ENCODE measurements at places on chromosomes 3 and 15.

GRCh38 chr3:12810013-12810780 is 13.7 kb downstream of the CAND2 start:
- DNase-seq, result peak; percentile 99

DNA sequence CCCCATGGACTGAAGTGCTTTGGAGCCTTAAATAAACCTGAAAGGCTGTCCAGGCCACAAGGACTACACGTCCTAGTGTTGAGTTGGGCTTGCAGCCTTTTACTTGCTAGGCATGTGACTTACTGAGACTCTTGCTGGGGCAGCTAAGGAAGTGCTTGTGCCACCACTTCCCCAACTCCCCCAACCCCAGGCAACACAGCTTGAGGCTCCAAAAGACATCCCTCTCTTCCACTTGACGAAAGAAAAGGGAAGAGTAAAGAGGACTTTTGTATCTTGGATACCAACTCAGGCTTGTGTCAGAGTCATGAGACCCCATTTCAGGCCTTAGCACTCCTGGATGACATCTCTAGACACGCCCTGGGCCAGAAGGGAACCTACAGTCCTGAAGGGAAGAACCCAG is 109.8 kb downstream of the XRN1 start:
- no peak for DNase-seq

GRCh38 chr3:104960579-104960978 is 406.1 kb upstream of the ALCAM start:
- DNase-seq, result no peak

- no peak for DNase-seq
Measured at GRCh38 chr15:40942337-40942854, 10.9 kb upstream of the CHAC1 start.

DNA sequence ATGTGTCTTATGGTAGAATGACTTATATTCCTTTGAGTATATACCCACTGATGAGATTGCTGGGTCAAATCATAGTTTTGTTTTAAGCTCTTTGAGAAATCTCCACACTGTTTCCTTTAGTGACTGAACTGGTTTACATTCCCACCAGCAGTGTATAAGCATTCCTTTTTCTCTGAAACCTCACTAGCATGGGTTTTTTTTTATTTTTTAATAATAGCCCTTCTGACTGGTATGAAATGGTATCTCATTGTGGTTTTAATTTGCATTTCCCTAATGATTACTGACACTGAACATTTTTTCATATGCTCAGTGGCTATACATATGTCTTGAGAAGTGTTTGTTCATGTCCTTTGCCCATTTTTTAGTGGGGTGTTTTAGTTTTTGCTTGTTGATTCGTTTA is 494.3 kb downstream of the SQOR start:
- no peak for DNase-seq

DNA sequence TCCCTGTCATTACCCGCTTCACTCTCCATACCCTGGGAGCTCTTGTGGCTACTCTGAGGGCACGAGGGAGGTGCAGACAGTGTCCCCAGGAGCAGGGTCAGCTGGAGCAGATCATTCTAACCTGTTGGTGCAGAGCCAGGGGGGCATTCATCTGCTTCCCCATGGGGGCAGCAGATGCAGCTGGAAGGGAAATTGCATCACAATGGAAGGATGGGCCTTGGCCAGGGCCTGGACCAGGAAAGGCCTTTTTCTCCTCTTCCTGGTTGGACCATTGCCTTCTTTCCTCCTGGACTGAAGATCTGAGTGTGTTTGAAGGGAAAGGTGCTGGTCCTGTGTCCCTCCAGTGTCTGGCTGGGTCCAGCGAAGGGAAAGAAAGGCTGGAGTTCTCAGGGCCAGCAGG is 55.7 kb downstream of the EPHB1 start:
- DNase-seq, result no peak

DNA sequence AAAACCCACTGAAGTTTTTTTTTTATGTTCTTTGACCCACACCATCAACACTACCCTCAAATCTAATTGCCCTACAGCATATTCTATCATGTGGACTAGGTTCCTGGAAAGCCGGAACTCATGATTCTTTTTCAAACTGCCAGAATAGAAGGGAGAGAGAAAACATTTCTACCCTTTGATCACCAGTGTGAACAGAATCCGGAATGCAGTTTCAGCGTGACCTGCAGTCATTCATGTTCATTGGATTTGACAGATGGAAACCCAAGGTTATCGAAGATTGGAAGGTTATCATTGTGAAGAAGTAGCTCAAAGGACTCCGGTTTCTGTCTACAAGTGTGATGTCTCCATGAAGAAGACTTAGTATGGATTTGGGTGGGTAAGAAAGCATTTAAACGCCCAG is 39.4 kb upstream of the RASA2 start:
- DNase-seq, result no peak

DNA sequence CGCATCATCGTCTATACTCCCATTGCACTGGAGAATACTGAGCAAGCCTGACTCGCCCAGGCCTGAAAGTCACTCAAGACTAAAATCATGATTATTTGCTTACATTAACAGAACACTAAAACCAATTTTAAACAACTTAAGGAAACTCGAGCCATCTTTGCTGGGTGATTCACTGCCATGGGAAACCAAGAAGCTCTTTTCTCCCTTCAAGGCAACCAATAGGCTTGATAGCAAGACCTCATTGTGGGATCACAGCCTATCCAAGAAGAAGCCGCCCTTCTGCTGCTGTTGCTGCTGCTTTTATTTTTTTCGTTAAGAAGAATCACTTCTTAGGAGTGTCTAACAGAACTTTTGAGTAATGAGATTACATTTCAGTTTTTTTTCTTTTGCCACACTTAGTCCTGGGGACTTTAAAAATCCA is 479.4 kb downstream of the FOXP1 start:
- no peak for DNase-seq

GRCh38 chr15:45458746-45459403 is 63.7 kb downstream of the SLC30A4 start:
- peak; percentile 68 for DNase-seq

GRCh38 chr15:77722759-77723460 is 90.2 kb upstream of the LINGO1 start:
- no peak for DNase-seq

DNA sequence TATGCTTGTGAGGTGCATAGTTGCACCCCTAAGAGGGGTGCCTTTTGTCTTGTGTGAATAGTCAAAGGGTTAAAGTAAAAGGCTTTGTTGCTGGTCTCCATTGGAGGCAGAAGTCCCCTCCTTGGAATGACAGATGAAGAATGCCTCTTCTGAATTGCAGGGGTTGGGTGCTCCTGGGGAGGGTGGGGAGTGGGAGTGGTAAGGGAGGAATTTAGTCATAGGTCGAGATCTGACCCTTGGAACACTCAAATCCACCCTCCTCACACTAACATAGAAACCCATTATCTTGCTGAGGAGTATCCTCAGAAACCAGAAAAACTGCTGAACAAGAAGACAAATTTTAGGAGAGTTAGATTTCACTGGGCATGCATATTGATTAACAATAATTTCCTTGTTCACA is 4.7 kb downstream of the CTXND1 start:
- no peak for DNase-seq

GRCh38 chr15:19956124-19956796 is 585.3 kb downstream of the GOLGA6L6 start:
- DNase-seq, result no peak

GRCh38 chr3:66452303-66453011 is 48.4 kb downstream of the LRIG1 start:
- DNase-seq, result no peak

- DNase-seq, result no peak
Measured at GRCh38 chr3:63670544-63670943, 18.1 kb downstream of the SNTN start.

- no peak for DNase-seq
Measured at GRCh38 chr3:151093905-151094304, 8.4 kb downstream of the MED12L start.

DNA sequence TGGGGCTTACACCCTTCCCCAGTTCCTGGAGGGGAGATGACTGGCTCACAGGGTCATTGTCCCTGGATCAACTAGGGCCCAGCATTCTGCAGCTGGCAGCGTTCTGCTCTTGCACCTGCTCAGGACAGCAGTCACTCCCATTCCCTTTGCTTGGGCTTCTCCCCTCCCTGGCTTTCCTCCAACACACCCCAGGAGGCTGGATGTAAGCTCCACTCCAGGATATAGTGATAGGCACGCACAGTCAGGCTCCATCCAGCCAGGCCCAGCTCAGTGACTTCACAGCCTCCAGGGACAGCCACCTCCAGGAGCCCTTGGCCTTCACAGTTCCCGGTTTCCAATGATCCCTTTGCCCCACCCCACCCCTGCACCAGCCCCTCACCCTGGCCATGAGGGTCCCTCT is 1.9 kb downstream of the SPTBN5 start:
- DNase-seq, result no peak

GRCh38 chr15:40841741-40842140 is 2.1 kb upstream of the SPINT1 start:
- no peak for DNase-seq

DNA sequence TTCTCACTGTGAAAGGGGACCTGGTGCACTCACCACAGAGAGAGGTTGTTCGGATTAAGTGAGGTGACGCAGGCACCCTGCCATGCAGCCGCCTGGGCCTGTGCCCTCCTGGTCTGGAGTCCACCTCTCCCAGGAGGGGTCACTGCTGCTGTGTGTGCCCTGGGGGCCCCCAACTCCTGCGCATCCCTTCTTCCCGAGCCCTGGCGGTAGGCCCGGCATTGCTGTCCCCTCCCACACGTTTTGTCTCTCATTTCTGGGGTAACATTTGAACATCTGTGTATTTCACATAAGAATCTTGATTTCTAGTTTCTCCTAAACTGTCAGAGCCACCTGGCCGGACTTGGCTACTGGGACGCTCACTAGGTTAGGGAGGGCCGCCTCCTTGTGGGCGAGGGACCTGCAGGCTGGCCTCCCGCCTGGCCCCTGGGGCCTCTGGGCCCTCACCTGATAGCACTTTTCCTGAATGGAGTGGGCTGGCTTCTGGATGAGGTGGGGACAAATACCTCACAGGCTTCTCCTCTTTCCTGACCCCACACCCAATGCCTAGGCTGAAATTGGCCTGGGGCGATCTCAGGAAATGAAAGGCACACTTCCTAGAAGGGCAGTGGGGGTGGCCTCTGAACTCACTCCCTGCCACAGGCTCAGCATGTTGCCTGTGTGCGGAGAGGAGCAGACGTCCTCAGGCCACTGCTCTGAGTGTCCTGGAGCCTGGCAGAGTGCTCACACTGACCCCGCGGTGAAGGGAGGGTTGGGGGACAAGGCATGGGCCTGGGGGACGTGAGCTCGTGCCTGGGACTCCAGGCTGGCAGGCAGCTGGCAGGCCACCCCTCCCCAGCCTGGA is 104.2 kb upstream of the PRR23E start:
- no peak for DNase-seq

- no peak for DNase-seq
Measured at GRCh38 chr3:126932188-126932931, 50.6 kb upstream of the PLXNA1 start.

- peak; percentile 71 for DNase-seq
Measured at GRCh38 chr3:150545419-150546225, 674 bp downstream of the SERP1 start.

DNA sequence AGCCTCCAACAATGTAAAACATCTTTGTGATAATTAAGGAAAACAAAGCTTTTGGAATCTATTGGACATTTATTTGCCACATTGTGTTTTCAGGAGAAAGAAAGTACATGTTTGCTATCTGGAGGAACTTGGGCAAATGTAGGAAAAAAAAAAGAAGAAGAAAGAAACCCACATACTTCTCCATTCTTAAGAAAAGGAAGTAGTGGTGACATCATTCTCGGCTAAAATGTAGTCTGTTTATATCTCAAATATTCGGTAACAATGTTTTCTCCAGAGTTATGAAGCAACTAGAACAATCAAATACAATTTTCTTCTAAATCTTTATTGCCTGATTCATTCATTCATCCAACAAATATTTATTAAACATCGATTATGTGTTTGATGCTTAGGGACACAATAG is 2.3 kb upstream of the TGFBR2 start:
- no peak for DNase-seq

GRCh38 chr3:56125358-56126005 is 342.8 kb downstream of the ERC2 start:
- no peak for DNase-seq

DNA sequence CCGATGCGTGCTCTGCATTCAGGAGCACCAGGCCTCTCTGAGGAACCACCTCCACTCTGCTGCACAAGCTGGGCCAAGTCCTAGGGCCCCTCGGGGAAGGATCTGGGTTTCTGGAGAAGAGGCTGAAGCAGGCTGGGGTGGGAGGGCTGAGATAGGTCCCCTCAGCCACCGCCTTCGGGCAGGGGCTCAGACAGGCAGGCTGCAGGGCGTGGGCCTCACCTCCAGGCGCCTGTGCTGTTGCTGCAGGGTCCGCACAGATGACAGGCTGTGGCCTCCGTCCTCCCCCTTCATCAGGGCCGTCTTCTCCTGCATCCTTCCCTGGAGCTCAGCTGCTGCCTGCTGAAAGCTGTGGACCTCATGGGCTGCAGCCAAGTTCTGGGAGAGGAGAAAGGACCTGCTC is 15.2 kb downstream of the PLA2G4B start:
- no peak for DNase-seq

DNA sequence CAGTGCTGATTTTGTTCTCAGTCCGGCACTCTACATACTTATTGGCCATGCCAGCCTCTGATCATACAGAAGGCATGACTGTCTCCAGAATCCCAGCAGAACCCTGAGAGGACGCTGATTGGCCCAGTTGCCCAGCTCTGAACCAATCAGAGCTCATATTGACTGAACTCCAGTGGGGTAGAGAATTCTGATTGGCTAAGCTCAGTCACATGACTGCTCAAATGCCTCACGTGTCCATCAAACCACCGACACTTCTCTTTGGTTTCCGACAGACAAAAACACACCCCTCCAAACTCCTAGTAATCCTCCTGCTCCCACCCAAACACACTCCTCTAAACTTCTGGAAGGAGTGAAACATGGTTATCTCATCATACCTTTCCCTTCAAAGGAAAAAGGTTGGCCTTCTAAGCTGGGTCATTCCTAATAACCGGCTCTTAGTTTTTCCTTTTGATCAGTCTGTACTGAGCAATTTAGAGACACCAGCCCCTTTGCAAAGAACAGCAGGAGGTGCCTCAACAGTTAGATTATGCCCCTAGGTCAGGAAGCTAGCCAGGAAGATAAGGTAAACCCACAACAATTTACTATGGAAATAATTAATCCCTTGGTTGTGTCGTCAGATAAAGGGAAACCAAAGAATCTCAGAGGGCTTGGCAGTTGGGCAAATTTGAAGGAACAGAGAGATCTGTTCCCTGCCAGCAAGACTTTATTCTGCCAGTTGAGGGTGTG is 187.8 kb downstream of the TLE3 start:
- DNase-seq, result no peak

DNA sequence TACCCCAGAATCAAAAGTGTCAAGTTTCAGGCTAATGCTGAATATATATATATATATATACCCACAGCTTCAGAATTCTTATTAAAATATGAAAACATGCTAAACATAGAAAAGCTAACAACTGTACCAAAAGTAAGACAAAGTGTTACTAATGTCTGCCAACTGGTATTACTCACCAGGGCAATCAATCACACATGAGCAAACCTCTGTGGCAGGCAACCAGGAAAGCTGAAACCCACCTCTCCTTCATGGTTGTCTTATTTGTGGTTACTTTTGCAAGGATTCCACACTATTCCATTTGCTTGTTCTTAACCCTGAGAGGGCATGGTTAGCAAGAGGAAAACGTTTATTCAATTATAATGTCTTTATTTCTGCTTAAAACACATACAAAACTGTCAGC is 512.3 kb upstream of the MDFIC2 start:
- DNase-seq, result no peak

- DNase-seq, result no peak
Measured at GRCh38 chr3:82081351-82081750, 319.9 kb upstream of the GBE1 start.

Data from D341Med (cell line).